Left lung (tissue), 14 donors: ENCODE measurements at places on chromosomes 3 and 15. TPM values are rescaled to one million over a fixed set of nuclear protein-coding genes. Genes with fewer than 3 reads are reported as not detected.

DNA sequence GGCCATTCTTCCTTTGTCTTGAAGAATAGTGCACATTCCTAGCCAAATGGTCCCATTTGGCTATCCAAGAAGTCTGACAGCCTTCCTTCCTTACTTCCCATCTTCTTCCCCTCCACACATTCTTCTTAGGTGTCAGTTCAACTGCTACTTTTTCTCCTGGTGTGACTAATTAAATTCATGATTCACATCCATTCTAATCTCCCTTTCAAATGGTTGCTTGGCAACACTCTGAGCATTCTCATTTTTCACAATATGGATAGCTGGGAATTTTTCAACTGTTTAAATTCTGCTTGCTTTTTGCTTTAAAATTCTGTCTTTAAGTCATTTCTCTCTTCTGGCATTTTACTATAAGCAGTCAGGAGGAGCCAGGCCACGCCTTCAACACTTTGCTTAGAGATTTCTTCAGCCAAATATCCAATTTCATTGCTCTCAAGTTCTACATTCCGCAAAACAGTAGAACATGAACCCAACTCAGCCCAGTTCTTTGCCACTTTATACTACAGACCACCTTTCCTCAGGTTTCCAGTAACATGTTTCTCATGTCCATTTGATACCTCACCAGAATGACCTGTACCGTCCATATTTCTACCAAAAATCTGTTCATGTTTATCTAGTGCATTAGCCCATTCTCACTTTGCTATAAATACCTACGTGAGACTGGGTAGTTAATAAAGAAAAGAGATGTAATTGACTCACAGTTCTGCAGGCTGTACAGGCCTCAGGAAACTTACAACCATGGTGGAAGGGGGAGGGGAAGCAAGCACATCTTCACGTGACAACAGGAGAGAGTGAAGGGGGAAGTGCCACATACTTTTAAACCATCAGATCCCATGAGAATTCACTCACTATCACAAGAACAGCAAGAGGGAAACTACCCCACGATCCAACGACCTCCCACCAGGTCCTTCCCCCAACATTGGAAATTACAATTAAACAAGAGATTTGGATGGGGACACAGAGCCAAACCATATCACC is 31.9 kb upstream of the MCF2L2 start:
- DNase-seq: no peak

DNA sequence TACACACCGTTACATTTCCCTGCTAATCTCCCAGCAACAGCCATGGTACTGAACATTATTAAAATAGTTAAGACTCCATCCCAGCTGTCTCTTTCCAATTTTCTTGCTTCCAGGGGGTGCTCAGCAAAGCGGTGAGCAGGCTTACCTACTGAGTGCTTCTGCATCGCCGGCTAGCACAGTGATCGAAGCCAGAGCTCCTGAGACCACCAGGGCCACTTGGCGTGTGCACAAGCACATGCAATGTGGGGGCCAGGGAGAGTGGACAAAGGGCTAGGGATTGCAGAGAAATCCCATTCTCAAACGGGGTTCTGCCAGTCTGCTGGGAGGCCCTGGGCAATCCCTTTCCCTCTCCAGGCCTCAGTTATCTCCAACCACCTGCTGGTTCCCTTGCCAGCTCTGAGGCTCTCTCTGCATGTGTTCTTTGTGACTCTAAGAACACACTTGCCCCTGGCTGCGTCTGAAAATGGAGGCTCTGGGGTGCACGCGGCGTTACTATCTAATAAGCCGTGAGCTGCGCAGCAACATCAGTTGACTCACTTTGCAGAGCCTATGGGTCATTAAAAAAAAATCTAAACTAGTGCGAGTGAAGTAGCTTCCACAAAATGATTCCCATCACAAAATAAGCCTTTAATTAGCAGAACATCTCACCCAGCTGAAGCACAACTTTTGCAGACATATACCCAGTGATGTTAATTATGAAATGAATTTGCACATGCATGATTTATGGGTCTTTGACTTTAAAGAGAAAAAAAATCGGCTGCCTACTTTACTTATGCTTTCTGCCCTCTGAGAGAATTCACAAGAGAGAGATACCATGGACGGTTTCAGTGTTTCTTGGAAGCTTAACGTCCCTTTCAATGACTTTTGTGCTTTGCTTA is 271.5 kb downstream of the TLE3 start:
- no peak for DNase-seq

DNA sequence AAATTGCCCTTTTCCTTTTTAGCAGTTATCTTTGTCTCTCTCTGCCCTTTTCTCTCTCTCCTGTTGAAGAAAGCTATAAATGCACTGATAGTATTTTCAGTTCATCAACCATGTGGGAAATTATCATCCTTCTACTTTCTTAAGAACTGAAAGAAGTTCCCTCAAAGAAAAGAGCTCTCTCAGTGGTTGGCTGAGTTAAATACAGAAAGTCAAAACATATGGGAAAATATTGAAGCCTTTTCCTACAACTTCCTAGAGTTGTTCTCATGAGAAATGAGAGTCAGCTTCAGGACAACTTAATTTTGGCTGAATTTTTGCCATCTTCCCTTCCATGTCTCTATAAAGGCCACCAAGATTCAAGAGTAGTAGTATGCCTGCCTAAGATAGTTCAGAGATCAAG is 96.7 kb downstream of the NFKBIZ start:
- no peak for DNase-seq

Gene FEZF2
- polyA plus RNA-seq: not detected
